ENCODE measurements at places on chromosomes 3 and 15.

DNA sequence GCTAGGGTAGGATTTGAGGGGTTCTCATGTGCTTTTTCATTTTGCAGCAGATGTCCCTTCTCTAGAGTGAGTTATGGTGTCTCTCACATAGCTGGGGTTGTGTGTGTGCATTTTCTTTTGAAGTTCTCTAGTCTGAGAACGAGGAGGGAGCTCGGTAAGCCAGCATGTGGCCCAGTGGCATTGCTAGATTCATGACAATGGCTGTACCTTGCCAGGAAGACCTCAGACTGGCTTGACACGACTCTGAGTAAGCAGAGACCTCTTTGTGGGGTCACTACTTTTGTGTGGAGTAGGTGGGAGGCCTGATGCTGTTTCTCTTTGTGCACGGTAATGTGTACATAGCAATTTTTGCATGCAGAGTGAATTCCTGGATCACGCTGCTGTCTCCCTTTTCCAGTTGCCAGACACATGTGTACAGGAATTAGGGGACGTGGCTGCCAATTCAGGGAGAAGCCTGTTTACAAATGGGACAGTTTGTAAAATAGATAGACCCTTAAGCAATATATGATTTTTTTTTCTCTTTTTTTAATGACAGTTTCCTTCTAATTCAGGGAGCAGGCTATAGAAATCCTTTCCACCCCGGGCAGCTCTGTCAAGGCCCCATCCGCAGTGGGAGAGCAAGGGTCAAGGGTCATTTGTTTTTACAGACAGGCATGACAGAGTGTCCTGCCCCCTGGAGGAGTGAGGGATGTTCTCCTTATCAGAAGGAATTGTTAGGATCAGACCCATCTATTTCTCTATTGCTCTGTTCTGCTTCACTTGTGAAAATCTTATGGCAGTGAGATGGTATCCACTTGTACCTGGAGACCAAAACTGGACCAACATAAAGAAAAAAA is 4.6 kb downstream of the CACNA1D start:
- DNase-seq, result no peak

GRCh38 chr3:4522947-4523346 is 29.8 kb downstream of the ITPR1 start:
- DNase-seq, result no peak

GRCh38 chr3:66953934-66954445 is 44.1 kb upstream of the KBTBD8 start:
- no peak for DNase-seq

GRCh38 chr3:134309987-134310700 is 59.5 kb upstream of the RYK start:
- no peak for DNase-seq

DNA sequence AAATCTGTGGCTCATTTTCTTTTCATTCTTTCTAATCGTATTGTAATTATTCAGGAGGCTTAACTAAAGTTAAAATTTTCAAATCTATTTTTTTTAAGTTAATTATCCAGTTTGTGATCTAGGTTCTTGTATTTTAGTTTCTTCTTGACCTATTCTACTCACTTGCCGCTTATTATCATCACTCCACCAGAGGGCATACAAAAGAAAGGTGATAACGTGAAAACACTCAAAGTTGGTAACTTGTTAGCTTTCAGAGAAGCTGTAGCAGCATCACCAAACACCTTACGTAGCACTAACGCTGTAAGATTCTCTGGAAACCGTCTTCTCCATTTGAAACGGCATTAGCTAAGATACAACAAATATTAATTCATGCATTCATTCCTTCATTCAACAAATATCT is 4.8 kb downstream of the GNB4 start:
- no peak for DNase-seq

DNA sequence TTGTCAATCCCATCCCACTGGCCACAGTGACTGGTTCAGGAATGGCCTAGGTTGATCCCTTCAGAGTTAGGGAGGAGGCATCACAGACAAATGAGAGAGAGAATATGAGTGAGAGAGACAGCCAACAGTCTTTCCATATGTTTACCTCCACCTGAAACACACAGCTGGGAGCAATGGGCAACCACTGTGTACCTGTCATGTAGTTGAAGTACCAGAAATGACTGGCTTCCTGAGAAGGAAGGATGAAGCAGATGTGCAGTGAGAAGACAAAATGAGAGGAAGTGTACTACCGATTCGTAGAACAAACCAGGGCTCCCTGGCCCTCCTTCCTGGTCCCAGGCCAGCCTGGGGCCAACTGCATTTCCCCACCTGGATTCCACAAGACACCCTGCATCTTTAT is 27.4 kb downstream of the SRGAP3 start:
- DNase-seq, result no peak

DNA sequence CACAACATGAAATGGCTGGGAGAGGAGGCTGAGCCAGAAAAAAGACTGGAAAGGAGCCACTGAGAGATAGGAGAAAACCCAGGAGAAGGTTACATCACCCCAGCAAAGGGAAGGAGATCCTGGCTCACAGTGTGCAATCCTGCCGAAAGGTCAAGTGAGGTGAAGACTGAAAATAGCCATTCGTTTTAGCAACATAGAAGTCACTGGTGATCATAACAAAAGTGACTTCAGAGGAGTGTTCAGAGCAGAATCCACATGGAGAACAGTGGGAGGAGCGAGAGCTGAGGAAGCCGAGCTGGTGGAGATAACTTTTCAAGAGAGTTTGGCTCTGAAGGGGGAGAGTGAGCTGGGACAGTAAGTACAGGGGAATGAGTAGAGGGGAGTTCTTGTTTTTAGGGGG is 5.4 kb upstream of the HEG1 start:
- DNase-seq, result no peak

DNA sequence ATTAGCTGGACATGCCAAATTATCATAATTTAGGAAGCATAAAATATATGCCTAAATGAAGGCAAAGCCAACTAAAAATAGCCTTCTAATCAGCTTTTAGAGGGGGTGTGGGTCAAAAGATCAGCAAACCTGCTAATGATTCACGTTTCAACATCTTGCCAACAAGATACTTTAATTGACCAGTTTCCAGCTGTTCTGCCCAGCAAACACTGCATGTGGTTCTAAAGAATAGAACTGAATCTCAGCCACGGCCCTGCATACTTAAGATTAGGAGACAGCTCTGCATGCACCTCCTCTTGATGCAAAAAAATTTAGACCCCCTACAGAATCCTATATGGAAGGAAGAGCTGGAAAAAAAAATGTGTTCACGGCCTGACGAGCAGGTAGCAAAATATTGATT is 500.5 kb downstream of the TBL1XR1 start:
- DNase-seq, result no peak

DNA sequence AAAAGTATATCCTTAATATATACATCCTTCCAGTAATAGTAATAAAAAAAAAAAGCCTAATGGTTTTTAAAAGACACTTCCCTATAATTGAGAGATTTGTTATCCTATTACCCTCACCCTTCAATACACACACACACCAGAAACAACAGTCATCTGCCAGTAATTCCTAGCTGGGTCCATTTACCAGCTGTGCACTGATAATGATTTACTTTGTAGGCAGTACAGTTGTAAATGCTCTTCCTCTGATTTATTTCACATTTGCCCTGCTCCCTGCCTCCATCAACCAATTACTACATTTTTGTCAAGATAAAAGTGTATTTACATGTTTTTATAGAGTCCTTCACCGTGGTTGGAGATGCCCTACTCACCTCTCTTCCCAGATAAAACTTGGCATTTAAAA is 12.4 kb downstream of the TPM1 start:
- no peak for DNase-seq

GRCh38 chr15:93042691-93043378 is 46.2 kb downstream of the RGMA start:
- DNase-seq, result no peak
